Right ventricle myocardium inferior (tissue), 1 donor: ENCODE measurements at places on chromosomes 6 and 20.

GRCh38 chr6:5518936-5519491 lies 257.7 kb downstream of the FARS2 start:
- DNase-seq, result no peak

DNA sequence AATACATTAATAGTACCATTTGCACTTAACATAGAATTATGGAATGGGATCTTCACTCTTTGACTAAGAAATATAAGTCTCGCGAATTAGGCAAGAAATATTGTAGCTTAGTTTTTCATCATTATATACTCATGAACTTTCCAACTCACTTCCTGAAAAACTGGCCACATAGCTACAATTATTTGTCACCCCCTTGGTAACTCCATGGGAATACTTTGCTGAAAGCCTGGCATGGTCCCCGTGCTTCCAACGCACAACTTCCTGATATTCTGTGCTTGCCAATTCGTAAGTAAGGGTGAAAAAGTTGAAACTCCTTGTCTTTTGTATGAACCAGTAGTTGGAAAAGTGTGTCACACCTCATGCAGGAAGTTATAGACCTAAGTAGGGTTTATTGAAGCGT lies 23.7 kb upstream of the HLA-DQA1 start:
- no peak for DNase-seq

DNA sequence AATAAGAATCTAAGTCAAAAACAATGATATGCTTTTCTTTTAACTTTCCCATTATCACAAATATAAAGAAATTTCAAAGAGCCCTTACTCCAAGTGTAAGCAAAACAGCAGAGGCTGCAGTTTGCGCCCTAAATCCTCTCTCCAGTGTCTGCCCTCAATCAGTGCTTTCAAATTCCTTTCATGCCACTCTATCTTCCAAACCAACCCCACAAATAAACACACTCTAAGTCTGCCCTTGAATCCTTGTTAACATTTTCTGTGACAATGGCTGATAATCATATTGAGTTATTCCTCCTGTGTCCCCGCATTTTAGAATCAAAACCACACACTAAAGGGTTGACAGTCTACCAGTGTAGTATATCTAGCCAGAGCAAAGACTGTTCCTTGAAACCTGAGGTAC lies 317.9 kb upstream of the MARCKS start:
- no peak for DNase-seq

- DNase-seq, result no peak
These were observed 52.4 kb downstream of the IPCEF1 start for GRCh38 chr6:154304191-154304590.

- no peak for DNase-seq
These were observed 8.1 kb upstream of the HSPA12B start for GRCh38 chr20:3724356-3724755.

- DNase-seq, result no peak
These were observed 151.7 kb upstream of the RPS6KA2 start for GRCh38 chr6:166778776-166779175.

DNA sequence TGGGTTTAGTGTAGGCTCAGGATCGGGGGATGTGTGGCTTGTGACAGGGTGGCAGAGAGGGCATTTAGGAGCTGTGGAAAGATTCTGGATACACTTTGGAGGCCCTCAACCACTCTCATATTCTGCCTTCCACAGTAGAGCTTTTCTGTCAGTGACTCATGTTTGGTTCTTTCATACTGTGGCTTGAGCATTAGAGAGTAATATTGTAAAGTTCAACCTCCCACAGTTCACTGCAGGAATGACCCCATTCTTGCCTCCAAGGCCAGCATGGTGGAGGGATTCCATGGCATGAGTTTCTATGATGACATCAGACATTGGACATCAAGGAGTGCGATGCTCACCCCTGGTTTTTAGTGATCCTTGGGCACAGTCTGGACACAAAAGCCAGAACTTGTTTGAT lies 50.9 kb downstream of the DTD1 start:
- DNase-seq, result no peak

- peak; percentile 41 for DNase-seq
These were observed 12.1 kb downstream of the SS18L1 start for GRCh38 chr20:62155428-62156253.

- DNase-seq, result no peak
These were observed 458.4 kb downstream of the GRIK2 start for GRCh38 chr6:101851911-101852310.

GRCh38 chr20:12315652-12316051 lies 398.0 kb downstream of the BTBD3 start:
- DNase-seq, result no peak

- no peak for DNase-seq
These were observed 6.5 kb upstream of the BTN3A2 start for GRCh38 chr6:26358511-26358981.

DNA sequence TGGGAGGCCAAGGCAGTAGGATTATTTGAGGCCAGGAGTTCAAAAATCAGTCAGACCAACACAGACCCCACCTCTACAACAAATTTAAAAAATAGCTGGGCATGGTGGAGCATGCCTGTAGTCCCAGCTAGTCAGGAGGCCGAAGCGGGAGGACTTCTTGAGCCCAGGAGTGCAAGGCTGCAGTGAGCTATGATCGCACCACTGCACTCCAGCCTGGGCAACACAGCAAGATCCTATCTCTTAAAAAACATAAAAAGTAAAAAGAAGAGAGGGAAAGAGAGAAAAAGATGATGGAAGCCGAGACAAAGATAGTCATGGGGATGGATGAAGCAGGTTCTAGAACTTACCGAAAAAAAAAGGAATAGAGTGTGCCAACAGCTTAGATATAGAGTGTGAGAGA lies 25.8 kb upstream of the RPP40 start:
- no peak for DNase-seq

- no peak for DNase-seq
These were observed 247.8 kb upstream of the TCF21 start for GRCh38 chr6:133641104-133641503.

- DNase-seq, result no peak
These were observed 1.6 kb downstream of the TOX2 start for GRCh38 chr20:43916073-43916880.

GRCh38 chr6:152587473-152587872 lies 49.7 kb downstream of the SYNE1 start:
- DNase-seq, result no peak

DNA sequence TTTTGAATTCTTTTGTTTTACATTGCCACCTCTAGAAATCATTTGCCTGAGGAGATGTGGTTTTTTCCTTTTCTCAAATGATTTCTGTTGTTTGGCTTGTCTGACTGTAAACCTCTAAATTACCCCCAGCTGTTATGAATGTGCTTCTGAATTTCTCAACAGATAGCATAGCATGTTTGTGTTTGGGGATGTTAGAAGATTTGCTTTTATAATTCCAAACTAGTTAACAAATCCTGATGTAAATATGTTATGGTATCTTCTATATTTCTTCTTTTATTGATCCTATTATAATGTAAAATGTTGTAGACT lies 31.6 kb upstream of the EZR start:
- no peak for DNase-seq

- no peak for DNase-seq
These were observed 19.7 kb downstream of the LRP11 start for GRCh38 chr6:149844480-149844879.

- DNase-seq, result no peak
These were observed 652.1 kb downstream of the TBC1D32 start for GRCh38 chr6:120682145-120682544.

DNA sequence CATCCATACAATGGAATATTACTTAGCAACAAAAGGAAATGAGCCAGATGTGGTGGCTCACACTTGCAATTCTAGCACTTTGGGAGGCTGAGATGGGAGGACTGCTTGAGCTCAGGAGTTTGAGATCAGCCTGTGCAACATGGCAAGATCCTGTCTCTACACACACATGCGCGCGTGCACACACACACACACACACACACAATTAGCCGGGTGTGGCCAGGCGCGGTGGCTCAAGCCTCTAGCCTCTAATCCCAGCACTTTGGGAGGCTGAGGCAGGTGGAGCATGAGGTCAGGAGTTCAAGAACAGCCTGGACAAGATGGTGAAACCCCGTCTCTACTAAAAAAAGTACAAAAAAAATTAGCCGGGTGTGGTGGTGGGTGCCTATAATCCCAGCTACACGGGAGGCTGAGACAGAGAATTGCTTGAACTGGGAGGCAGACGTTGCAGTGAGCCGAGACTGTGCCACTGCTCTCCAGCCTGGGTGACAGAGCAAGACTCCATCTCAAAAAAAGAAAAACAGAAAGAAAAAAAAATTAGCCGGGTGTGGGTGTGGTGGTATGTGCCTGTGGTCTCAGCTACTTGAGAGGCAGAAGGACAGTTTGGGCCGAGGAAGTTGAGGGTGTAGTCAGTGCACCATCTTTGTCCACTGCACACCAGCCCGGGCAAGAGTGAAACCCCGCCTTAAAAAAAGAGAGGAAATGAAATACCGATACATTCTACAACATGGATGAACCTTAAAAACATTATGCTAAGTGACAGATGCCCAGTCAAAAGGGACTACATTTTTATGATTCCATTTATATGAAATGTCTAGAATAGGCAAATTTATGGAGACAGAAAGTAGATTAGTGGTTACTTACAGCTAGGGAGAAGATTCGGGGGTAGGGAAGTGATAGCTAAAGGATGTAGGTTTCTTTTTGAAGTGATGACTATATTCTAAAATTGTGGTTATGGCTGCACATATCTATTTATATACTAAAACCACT lies 52.5 kb downstream of the RBL1 start:
- DNase-seq, result no peak

GRCh38 chr6:56684342-56685101 lies 41.8 kb upstream of the DST start:
- DNase-seq, result no peak
